ENCODE measurements at places on chromosomes 2 and 18.
A peak's percentile ranks its signal among the peaks of the same experiment; 100 is the strongest.

DNA sequence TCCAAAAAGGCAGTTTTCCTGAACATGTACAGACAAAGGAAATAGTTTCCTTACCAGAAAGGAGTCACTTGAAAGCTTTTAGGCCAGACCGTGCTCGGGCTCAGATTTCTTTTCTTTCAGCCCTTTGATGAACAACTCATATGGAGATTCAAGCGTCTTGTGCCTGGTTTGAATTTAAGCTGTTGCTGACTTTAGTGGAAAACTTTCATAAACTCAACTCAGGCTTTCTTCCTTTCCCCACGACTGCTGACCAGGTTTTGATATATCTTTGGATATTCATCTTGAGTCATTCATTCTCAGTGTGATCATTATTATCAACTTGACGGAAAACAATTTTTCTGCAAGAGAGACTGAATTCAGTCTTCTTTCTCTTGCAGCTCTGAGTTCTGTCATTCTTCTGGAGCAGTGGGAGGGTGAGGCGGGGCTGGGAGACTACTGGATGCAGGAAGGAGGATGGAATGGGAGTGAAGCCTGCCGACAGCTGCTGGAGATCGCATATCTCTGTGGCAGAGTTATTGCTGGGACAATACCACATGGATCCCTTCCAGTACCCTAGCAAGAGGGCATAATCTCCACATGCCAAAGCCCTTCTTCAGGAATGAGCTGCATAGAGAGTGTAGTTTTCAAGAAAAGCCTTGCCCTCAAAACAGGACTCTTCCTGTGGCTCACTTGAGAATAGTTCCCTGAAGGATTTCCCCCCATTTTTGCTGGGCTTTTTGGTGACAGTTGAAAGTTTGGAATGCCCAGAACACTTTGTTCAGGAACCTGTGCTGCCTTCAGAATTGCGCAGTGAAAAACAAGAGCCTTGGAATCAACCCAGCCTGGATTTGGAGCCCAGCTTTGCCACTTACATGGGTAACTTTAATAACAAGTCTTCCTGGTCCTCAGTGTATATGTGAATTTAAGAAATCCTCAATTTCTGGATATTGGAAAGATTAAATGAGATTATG lies 364.4 kb downstream of the ZNF521 start:
- no peak for DNase-seq

GRCh38 chr2:27804146-27804545 lies 32.6 kb downstream of the MRPL33 start:
- no peak for DNase-seq

DNA sequence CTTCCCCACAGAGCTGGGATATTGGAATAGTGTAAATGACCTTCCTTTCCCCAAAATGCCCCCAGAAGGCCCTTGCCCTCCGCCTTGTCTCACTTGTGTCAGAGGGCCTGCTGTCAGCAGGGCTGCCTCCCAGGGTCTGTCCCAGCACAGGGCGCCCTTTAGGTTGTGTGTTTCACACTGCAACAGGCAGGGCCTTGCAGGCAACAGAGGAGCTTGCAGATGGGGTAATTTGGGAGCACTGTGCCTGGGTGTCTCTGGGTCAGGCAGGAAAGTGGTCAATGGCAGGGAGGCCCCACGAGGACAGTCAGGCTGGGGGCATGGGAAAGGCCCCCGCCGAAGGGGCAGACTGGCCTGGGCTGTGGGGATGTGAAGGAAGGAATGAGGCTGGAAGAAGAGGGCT lies 130.7 kb downstream of the ASB1 start:
- DNase-seq, result no peak

DNA sequence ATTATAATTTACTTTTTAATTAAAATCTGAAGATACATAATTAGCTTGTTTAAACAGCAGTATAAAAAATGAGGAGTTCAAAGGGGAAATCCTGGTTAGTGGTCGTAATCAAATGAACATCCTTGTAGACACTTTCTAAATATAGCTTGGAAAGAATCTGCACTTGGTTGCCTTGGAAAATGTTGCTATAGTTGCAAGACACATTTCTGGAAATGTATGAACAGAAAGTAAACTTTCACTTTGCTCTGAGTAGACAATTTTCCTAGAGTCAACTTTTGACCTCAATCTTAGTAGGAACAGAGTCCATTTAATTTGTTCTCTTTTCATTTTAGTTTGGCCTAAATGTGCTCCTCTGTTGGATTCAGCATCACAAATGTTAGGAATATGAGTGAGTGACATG lies 38.3 kb downstream of the GCA start:
- DNase-seq, result peak; percentile 3

- DNase-seq, result no peak
Measured at GRCh38 chr2:38743672-38744398, 7.3 kb downstream of the SRSF7 start.

DNA sequence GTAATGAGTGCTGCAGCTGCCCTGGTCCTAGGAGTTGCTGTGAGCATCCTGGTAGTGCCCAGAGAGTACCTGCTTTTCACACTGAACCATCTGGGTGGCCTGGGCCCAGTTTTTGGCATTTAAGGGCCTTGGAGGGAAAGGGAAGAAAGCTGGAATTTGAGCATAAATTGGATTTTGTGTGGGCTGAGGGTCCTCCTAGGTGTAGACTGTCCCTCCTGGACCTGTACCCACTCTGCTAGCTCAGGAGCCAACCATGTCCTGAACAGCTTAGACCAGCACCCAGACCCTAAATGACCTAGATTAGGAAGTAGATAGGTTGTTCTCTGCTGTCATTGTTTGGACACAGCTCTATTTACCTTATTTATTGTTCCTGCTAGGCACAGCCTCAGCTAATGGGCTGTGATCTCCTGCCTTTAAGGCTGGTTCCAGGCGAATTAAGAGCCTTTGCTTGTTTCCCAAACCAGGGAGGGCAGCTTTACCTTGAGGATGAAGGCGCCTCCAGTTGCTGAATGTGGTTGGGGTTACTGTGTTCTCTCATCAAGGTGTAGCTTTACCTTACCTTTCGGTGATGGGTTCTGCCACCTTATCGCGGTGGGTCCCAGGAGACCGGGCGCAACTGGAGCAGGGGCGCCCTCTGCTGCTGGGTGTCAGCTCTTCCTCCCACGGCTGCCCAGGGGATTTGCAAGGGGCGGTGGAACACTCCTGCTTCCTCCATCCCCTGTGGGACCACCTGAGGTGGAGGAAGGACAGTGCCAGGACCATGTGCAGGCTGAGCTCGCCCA lies 34.4 kb downstream of the ITGA6 start:
- peak; percentile 49 for DNase-seq

DNA sequence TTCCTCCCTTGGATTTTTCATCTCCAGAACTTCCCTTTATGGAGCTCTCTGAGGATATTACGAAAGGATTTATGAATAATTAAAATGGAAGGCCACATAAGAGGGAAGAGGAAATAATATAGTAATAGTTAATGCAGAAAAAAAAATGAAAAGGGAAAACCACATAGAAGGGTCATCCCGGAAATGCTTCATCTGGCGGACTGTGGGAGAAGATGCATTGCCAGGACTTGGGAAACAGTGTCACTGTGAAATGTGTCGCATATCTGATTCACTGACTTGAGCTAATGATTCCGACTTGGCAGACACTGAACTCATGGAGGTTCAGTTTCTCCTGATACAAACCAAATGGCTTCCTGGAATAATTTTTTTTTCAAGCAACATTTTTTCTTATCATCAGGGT lies 129.9 kb upstream of the RMP24 start:
- peak; percentile 59 for DNase-seq

- no peak for DNase-seq
Measured at GRCh38 chr2:150234787-150235446, 252.6 kb downstream of the RND3 start.

GRCh38 chr2:66443979-66444861 lies 9.3 kb downstream of the MEIS1 start:
- no peak for DNase-seq

DNA sequence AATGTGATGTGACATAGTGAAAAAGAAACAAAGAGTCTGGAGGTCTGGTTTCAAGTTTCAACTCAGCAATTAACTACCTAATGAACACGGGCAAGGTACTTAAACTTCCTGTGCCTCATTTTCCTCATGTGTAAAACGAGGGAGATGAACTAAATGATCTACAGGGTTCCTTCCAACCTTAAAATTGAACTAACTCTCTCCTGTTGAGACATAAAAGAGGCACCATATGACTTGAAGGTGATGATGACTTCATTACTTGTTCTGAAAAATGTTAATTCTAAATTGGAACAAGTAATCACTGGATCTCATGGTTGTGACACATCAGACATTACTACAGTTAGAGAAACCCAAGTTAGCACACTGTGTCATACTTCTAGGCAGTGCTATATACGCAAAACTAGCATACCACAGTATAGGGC lies 8.9 kb upstream of the REL start:
- DNase-seq, result peak; percentile 87

DNA sequence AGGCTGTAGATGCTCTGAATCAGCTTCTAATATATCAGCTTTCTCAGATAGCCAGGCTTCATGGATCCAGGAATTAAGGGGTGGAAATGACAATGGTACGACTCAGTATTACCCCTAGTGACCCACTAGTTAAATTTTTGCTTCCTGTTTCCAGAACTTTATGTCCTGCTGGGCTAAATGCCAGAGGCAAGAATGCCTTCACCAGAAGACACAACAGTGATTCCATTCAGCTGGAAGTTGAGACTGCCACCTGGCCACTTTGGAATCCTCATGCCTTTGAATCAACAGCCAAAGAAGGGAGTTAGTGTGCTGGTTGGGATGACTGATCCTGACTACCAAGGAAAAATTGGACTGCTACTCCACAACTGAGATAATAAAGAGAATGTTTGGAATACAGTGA lies 239.1 kb downstream of the ASXL3 start:
- DNase-seq, result no peak

GRCh38 chr2:184611361-184612085 lies 13.2 kb downstream of the ZNF804A start:
- DNase-seq, result peak; percentile 49

- DNase-seq, result no peak
Measured at GRCh38 chr2:232882085-232882484, 12.0 kb downstream of the SNORC start.

- no peak for DNase-seq
Measured at GRCh38 chr2:237534380-237534779, 32.0 kb upstream of the PRLH start.

GRCh38 chr2:219495531-219496122 lies 3.1 kb upstream of the GMPPA start:
- DNase-seq, result peak; percentile 58

DNA sequence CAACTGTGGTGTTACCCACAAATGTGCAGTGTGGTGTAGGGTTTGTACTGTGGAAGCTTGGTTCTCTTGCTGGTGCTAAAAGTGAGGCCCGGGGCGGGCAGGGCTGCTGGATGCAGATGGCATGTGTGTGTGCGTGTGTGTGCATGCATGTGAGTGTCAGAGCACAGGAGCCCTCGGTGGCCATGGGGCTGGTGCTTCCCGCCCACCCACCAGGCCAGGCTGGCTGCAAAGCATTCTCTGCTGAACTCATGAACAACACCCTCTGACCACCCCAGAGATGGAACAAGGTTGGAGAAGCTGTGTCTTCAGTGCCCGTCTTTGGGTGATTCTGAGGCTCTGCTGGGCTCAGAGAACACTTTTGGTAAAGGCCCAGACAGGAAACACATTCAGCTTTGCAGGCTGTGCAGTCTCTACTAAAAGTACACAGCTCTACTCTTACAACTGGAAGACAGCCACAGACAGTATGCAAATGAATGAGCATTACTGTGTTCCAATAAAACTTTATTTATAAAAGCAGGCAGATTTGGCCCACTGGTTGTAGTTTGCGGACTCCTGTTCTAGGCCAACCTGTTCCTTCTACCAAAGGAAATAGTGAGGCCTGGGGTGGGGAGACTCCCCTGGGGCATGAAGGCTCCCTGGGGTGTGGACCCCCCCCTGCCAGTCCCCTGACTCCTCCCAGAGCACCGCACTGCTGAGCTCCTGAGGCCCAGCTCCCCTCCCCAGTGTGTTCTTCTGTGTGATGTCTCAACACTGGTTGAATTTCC lies 225.3 kb upstream of the HDAC4 start:
- no peak for DNase-seq

- no peak for DNase-seq
Measured at GRCh38 chr2:222713002-222713401, 41.5 kb downstream of the MOGAT1 start.

- no peak for DNase-seq
Measured at GRCh38 chr2:239855863-239856587, 169.1 kb downstream of the NDUFA10 start.

- DNase-seq, result no peak
Measured at GRCh38 chr2:220781622-220782241, 790.4 kb downstream of the EPHA4 start.

DNA sequence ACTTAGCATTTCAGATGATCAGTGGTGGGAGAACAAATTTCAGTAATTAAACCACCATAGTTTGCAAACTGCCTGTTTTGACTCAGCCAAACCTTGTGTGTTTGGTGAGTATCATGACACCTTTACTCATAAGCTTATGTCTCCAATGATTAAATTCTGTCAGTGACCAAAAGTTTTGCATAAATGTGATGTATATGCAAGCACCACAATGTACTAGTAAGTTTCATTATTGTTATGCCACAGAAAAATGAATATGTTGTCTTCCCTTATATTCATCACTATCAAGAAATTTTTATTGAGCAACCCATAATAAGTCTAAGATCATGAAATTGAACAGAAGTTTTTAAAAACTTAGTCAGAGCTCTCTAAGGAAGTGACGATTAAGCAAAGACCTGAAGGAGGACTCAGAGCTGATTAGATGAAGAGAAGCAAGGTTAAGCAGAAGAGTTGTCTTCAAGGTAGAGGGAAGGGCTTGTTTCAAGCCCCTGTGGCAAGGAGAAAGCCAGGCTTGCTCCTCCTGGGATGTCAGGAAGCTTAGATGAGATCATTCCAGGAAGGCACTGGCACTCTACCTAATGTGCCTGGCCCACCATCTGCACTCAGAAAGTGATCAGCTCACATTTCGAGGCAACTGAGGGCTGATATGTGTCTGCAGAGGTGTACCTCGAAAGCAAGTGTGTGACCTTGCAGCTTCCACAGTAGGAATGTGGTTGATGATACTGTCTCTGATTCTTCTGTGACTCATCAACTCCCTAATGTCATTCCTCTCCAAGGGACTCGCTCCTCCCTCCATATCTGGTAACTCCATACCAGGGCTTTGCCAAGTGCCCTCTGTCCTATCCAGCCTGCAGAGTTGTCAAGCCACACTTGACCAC lies 54.7 kb downstream of the KCTD18 start:
- DNase-seq, result peak; percentile 65

DNA sequence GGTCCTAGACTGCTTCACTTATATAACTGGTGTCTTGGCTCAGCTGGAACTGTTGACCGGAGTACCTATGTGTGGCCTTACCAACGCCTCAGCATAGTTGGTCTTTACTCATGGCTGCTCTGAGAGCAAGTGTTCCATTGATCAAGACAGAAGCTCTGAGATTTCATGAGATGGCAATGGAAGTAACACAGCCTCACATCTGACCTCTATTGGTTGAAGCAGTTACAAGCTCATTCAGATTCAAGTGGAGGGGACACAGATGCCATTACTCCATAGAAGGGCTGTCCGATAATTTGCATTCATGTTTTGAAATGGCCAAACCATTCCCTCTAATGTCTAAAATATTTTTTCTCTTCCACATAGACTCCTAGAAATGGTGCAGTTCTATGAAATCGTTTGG lies 46.4 kb upstream of the STK39 start:
- no peak for DNase-seq

- no peak for DNase-seq
Measured at GRCh38 chr2:232485348-232485756, 2.3 kb downstream of the ECEL1 start.

All from inflammatory macrophage treated with lipopolysaccharide for 4 hours (primary cell).